Breast epithelium (tissue), 4 donors: ENCODE measurements at places on chromosomes 3 and 15. TPM values are rescaled to one million over a fixed set of nuclear protein-coding genes. Genes with fewer than 3 reads are reported as not detected.

DNA sequence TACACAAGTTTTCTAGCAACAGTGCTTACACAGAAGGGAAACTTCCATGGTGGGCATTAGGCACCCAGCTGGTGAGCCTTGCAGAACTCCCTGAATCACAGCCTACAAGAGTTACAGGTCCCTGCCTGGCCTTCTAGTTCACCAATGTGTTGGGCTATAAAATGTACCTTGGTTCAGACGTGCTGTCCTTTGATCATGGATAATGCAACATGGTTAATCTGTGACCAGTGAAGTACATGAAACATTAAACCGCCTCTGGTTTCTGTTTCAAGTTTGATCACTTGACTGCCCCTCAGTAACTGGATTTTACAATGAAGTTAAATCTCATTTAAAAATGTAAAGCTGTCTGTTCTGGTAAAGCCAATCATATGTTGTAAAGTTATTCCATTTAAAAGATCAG, 51.8 kb downstream of the FMN1 start:
- DNase-seq, result no peak

- no peak for DNase-seq
Measured at GRCh38 chr3:186983659-186984058, 53.3 kb downstream of the ST6GAL1 start.

- DNase-seq, result no peak
Measured at GRCh38 chr3:151012753-151013152, 40.2 kb upstream of the CLRN1 start.

The C3orf85 gene
- not detected for total RNA-seq

- DNase-seq, result no peak
Measured at GRCh38 chr15:39140060-39140604, 440.7 kb upstream of the THBS1 start.

DNA sequence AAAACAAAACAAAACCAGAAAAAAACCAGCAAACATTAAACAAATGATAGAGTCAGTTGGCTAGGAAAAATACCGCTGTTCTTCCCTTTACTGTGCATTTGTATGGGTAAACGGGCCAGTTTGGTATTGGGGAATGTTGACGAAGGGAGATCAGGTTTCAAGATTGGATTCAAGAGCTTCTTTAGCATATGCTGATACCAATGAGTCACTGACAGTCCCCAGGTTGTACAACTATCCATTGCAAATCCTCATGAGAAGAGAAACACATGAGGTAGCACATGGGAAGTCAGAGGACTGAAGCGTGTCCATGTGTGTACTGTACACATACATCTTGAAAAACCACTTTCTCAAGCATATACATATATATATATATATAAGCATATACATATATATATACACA, 25.6 kb downstream of the TIGIT start:
- DNase-seq, result no peak

DNA sequence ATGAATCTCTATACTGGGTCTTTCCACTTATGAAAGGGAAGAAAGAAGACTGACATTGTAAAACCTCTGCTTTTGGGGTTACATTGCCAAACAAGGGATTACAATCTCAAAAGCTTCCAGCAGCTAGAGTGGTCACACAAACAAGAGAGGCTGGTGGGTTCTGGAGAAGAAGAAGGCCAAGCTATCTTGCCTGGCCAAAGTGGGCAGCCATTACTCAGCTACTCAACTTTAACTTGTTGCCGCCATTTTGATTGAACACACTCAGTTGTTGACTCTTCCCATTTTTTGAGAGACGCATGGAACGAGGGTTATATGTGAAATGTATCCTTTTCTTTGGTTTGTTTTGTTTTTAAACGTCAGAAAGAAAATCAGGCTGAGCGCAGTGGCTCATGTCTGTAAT, 50.9 kb downstream of the BHLHE40 start:
- DNase-seq, result no peak

- DNase-seq, result no peak
Measured at GRCh38 chr3:98567666-98568270, 25.6 kb downstream of the CPOX start.
